ENCODE measurements at places on chromosomes 7 and 10.
A peak's percentile ranks its signal among the peaks of the same experiment; 100 is the strongest.

DNA sequence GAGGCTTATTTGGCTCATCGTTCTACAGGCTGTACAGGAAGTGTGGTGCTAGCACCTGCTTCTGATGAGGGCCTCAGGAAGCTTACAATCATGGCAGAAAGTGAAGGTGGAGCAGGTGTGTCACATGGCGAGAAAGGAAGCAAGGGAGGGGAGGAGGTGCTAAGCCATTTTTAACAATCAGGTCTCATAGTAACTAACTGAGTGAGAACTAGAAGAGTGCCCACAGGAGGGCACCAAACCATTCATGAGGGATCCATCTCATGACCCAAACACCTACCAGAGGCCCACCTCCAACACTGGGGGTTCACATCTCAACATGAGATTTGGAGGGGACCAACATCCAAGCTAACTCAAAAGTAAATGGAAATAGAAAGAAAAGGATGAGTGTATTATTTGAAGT is 78.1 kb downstream of the CXCL12 start:
- peak; percentile 50 for DNase-seq

DNA sequence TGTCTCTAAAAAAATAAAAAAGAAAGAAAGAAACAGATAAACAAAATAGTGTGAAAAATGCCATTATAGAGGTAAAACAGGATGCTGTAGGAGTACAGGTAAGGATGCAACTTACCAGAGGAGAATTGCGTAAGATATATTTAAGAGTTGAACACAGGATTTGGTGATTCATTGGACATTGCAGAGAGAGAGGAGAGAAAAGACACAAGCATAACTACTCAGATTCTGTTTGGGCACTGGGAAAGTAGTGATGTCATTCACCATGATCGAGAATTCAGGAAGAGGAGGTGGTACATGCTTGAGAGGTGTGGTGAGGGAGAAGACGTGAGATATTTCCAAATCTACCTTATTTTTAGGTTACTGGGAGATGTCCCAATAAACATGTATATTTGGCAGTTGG is 97.6 kb downstream of the AASS start:
- no peak for DNase-seq

DNA sequence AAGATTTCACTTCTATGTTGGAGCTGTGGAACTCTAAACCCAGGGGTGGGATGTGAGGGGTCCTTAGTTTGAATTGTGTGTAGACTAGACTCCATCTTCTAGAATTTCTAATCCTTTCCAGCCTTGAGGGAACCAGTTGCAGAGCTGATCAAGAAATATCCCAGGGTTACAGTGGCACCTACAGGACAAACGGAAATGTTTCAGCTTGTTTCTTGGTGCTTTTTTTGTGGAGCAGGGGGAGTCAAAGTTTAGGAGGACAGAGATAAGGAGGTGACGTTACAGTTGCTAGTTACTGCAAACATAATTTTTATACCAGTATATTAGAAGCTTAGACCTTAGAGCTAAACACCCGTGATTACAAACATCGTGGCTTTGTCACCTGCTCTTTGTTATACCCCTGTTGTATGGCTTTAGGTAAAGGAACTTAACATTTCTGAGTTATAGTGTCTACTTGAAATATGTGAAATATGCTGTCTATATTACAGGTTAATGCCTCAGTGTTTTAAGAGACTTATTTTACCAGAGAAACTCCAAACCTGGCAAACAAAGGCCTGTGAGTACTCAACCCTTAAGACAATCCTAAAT is 84.5 kb upstream of the DYNC1I1 start:
- DNase-seq = peak; percentile 59

- no peak for DNase-seq
Observed at GRCh38 chr7:94022550-94022949, 18.4 kb upstream of the BET1 start.

DNA sequence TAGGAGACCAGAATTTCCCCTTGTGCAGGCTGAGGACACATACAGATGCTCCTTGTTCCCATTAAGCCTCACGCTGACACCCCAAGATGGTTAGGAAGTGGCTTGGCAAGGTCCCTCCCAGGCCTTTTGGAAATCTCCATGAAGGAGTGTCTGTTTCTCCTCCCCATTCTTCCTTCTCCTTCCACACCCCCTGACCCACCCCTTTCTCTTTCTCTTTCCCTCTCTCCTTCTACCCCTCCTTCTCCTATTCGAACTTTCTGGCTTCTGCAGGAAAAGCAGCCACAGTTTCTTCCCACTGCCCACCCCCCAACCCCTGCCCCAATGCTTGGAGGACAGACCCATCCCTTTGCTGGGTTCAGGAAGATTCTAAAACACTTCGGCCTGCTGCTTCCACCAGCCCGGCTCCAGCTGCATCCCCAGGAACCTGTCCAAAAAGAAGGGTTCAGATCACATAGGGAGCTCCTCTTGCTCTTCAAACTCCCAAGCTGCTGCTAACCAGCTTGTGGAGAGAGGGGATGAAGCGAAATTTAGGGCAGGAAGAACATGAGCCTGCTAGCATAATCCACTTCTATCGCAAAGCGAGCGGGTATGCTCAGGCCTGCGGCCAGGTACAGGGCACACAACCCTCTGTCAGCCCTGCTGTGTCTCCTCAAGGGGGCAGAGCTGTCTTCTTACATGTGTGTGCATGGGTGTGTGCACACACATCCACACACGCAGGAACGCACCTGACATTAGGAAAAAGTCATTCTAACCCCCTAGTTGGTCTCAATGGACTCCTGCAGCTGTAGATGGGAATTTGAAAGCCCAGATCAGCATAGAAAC is 80.4 kb downstream of the PPP1R3C start:
- no peak for DNase-seq

- no peak for DNase-seq
Observed at GRCh38 chr10:96269438-96270300, 1.7 kb downstream of the BLNK start.

DNA sequence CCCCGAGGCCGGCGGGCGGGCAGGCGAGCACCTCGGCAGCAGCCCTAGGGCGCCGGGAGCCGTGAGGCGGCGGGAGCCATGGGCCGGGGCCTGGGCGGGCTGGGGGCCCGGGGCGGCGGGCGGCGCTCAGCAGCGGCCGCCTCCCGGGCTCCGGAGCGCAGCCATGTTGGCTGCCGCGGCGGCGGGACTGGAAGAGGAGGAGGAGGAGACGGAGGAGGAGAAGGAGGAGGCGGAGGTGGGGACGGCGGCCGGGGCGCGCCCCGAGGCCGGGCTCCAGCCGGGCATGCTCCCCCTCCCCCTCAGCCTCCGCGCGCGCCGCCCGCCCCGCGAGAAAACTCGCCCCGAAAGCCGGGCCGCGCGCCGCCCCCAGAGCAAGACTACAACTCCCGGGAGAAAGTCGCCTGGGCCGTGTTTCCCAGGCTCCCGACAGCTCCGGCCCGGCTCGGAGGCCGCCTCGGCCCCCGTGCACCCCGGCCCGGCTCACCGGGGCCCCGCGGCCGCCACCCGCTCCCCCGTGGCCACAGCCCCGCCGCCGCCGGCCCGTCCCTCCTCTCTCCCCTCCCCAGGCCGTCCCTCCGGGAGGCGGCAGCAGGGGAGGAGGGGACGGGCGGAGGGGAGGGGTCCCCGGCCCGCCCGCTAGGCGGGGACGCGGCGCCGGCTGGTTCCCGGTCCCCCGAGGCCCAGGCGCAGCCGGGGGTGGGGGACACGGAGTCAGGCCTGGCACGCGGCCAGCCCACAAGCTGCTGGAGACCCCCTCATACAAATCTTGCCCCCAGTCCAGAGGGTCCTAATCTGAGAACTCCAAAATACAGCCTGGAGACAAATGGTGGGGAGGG is at the start of gene DLG5:
Gene DLG5, minus strand, starts transcription at position 190 of the 836 bp plus-strand sequence. CDS start 235 bp downstream, outside the sequence.
- DNase-seq = peak; percentile 83

DNA sequence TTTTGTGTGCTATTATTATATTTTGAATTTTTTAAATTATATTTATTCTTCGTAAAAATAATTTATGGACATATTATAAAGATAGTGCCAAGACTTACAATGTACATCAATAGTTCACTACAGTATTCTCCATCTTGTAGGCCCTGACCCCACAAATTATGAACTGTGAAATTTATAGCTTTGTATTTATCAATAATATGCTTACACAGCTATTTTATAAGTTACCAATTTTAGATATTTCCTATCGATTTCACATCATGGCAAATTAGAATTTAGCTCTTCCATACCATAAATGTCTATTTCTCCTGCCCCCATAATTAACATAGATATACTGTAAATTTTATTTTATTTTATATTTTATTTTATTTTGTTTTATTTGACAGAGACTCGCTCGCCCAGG is 34.4 kb upstream of the GNAI1 start:
- DNase-seq = no peak

DNA sequence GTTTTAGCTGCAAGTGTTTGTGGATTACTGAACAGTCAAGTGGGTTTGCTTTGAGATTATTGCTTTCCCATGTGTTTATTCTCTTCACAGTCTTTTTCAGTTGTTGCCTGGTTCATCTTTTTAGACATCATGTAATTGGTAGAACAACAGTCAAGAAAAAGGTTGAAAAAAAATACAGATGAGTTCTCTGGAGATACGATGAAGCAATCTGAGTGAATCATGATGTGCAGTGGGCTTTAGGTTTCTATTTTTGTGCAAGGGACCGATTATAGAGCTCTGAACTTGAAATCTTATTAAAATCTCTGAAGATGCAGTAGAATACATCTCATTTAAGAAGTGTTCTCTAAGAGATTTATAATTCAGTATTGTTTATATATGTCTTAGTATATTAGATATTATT is 145.7 kb downstream of the SDK1 start:
- no peak for DNase-seq

DNA sequence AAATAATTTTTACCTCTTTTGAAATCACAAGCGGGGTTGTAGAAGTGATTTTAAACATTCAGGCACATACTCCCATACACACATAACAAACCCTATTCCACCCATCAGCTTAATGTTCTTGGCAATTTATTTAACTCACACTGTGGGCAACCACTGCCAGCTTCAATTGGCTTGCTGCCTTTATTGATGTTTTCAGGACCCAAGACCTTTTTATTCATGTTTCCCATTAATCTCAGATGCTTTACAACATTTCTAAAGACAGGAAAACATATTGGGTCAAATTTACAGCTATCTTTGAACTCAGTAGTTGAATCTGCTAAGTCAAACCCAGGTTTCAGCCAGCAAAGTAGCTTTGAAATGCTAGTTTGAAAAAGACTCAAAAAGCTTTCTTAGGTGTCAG is 72.9 kb upstream of the TEX47 start:
- no peak for DNase-seq

DNA sequence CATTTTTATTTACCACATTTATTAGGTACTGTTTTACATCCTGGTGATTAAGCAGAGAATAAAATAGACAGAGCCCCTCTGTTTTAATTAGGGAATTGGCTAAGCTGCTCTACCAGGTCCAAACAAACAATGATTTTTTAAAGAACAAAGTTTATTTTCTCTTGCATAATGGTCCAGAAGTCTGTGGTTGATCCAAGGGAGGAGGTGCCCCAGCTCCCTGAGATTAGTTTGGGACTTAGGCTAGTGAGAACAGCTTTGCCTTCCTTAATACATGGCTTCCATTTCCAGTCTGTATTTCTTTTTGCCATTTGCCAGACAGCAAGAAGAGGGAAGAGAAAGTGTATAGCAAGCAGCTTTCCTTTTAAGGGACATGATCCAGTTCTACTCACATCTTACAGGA is 2.9 kb upstream of the MIOS start:
- no peak for DNase-seq

DNA sequence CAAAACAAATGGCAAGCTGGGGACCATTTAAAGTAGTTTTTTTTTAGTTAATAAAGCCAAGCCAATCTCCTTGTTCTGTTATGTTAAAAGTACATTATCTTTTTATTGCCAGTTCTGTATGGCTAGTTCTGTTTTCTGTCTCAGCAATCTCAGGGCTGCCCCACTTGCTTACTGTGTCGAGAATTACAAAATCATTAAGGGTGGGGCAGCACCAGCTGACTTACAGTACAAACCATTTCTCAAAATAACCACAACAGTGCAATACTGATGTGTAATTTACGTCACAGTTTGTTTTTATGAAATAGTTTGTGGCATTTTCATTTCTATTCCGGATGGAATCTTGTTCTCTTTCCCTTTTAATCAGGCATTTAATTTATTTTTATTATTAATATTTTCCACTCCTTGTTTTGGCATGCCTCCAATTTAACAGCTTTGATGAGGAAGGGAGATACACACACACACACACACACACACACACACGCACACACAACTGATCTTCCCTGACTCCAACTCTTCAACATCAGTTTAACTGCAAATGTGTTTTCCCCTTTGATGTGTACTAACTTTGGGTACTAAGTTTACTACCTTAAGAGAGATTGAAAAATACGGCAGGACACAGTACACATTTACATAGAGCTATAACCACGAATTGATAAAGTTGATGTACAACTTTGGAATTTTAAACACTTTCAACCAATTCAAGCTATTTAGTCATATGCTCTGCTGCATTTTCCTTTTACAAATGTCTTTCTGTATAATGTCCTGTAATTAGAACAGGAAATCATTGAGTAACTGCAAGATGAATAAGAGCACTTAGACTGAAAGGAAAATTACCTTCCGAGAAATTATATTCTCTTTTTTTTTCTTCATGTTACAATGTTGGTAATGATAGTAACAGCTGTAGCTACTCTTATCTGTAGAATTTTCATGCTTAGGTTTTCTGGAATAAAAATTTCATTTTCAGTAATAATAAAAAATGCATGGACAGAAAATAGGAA is 91.5 kb downstream of the ARID5B start:
- peak; percentile 94 for DNase-seq

GRCh38 chr7:116210345-116211005 is at the start of gene TES:
TSS of gene TES (plus strand) at chr7:116210539. CDS start at chr7:116210708, 169 bp downstream.
- DNase-seq = peak; percentile 77

DNA sequence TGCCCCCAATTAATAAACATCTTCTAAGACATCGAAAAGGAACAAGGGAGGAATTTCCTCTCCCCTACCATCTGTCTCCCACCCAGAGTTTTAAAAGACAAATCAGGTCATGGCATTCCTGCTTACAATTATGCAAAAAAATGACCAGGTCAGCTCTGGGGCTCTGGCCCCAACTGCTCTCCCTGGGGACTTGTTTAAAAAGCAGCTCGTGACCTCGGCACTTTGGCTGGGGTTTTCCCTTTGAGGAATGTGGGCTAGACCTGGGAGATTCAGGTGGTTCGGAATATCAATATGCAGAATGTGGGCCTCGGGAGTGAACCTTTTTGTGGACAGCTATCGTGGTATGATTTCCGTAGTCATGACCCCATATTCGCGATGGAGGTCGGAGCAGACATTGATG is 648 bp upstream of the RADIL start:
- no peak for DNase-seq

GRCh38 chr10:128158021-128158795 is 32.0 kb upstream of the MKI67 start:
- no peak for DNase-seq

DNA sequence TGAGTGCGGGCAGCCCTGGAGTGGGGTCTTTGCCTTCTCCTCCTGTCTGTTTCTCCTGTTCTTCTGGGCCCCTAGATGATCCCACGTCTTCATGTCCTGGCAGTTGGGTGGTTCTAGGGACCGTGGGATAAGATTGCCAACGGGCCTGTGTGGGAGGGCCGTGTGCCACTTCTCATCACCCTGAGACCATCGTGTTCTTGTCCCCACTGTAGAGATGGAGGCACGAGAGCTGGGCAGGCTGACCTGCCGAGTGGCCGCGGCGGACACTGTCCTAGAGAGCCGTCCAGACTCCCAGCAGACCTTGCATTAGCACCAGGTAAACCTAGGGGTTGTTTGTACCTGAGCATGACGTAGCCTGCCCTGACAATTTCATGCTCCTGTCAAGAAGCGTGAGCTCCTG is 18.5 kb upstream of the UBE3C start:
- DNase-seq = no peak
